ENCODE measurements at places on chromosomes 2 and 18.
A peak's percentile ranks its signal among the peaks of the same experiment; 100 is the strongest.

GRCh38 chr2:212842544-212843185 lies 304.1 kb upstream of the ERBB4 start:
- DNase-seq, result peak; percentile 36

DNA sequence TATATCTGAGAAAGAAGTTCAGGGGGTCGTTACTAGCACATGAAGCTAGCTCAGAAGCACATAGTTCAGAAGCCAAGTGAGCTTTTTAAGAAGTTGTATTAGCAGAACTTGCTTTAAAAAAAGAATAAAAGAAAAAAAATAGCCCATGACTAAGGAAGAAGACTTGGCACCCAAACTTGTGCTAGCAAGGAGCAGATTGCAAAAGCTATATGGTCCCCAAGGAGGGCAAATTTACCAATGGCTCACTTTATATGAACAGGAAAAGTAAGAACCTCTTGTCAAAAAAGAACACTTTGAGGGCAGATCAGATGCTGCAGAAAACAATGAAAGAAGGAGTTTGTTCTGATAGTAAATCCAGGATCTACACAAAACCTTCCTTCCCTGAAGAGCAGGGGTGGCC lies 486.5 kb upstream of the ACVR2A start:
- DNase-seq, result no peak

GRCh38 chr2:202135091-202135874 lies 62.2 kb downstream of the KIAA2012 start:
- peak; percentile 69 for DNase-seq

GRCh38 chr2:43149482-43150107 lies 76.8 kb downstream of the ZFP36L2 start:
- DNase-seq, result no peak

DNA sequence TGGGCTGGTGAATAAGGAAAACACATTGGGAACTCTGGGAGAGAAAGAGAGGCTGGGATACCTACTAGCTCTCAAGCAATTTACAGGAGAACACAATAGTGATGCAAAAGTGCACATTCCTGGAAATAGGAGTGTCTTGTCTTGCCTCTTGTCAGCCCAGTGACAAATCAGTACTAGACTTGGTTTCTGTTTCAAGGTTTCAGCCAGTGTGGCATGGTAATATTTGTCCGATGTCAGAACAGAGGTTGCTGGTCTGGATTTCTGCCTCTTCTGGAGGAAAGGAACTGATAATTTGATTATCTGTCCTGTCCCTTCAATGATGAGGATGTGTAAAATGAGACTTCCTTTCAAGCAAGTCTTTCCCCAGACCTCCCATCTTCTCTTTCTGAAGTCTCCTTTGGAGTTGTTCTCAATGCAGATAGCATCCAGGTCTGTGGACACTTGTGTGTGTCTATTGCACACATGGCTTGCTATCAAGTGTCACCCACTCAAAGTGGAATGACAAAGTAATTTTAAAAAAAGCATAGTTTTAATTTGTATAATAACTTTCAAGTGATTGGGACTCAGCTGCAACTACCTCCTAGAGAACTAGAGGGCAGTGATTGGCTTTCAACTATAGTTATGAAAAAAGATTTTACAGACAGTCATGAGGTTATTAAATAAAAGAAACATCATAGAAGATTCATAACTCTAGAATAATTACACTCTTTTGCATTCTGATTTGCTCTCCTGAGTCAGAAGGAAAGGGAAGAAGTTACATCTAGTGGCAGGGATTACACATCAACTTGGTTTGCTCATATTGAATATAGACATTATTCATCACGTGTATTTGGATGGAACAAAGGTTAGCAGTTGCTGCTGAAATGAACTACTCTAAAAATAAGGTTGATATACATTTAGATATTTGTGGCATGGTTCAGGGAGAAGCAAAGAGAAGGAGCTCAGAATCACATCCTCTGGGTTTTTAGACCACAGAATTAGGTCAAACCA lies 4.5 kb downstream of the GPR39 start:
- DNase-seq, result no peak

DNA sequence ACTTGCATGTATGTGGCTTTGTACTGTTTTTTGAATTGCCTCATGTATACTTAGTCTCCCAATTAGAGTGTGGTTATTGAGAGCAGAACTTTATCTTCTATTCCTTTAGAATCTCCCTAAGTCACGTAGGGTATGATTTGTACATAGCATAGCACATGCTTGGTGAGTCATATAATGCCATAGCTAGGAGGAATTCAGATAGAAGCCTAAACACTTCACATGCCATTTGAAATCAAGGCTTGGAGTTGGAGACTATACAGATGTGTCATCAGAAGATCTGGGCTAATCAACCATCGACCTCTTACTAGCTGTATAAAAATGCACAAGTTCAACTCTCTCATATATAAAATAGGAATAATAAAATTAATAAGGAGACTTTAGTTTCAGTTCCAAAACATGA lies 222.6 kb upstream of the ST6GAL2 start:
- DNase-seq, result no peak

- peak; percentile 3 for DNase-seq
Measured at GRCh38 chr18:55189972-55190371, 230.7 kb upstream of the CCDC68 start.

- DNase-seq, result no peak
Measured at GRCh38 chr2:56892382-56892781, 708.6 kb downstream of the CCDC85A start.

GRCh38 chr18:5582076-5582475 lies 38.3 kb upstream of the EPB41L3 start:
- DNase-seq, result peak; percentile 21

GRCh38 chr2:64225491-64225890 lies 81.3 kb upstream of the PELI1 start:
- DNase-seq, result no peak

DNA sequence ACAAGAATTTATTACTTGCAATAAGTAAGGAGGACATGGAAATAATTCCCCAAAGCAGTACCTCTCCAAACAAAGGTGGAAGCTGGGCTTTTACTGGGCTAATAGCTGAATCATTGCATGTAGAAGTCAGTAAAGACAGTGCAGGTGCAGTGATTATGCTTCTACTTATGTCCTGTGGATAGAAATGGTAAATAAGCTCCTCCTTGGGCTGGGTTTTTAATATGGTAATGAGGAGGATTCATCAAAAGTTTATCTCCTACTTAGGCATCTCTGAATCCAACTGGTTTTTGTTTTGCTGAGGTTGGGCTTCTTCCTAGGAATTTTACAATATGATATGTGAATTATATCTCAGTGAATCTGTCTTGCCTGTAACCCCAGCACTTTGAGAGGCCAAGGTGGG lies 297.4 kb upstream of the MC4R start:
- no peak for DNase-seq

- no peak for DNase-seq
Measured at GRCh38 chr18:42112657-42113420, 157.8 kb downstream of the PIK3C3 start.

DNA sequence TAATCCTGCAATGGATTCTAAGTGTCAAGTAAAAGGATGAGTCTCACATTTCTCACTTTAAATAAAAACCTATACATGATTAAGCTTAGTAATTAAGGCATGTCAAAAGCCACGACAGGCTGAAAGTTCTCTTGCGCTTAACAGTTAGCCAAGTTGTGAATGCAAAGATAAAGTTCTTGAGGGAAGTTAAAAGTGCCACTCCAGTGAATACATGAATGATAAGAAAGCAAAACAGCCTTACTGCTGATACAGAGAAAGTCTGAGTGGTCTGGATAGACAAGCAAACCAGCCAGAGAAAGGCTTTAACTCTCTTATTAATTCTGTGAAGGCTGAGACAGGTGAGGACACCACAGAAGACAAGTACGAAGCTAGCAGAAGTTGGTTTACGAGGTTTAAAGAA lies 12.7 kb downstream of the THOC1 start:
- DNase-seq, result no peak

- DNase-seq, result no peak
Measured at GRCh38 chr18:3985664-3986063, 469.4 kb downstream of the DLGAP1 start.

DNA sequence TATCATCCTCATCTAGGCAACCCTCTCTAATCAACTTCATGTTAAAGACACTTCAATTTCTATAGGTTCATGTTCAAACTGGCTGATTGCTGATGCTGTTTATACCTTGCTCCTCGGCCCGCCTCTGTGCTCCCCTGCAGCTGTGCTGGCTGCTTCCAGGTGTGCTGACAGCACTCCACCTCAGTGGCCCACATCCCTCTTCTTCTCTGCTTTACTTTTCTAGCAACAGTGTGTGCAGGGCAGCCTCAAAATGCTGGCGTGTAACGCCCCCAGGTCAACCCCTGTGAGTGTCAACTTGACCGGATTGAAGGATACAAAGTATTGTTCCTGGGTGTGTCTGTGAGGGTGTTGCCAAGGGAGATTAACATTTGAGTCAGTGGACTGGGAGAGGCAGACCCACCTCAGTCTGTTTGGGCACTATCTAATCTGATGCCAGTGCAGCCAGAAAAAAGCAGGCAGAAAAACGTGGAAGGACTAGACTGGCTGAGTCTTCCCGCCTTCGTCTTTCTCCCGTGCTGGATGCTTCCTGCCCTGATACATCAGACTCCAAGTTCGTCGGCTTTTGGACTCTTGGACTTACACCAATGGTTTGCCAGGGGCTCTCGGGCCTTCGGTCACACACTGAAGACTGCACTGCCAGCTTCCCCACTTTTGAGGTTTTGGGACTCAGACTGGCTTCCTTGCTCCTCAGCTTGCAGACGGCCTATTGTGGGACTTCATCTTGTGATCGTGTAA lies 94.7 kb downstream of the COL6A3 start:
- no peak for DNase-seq

DNA sequence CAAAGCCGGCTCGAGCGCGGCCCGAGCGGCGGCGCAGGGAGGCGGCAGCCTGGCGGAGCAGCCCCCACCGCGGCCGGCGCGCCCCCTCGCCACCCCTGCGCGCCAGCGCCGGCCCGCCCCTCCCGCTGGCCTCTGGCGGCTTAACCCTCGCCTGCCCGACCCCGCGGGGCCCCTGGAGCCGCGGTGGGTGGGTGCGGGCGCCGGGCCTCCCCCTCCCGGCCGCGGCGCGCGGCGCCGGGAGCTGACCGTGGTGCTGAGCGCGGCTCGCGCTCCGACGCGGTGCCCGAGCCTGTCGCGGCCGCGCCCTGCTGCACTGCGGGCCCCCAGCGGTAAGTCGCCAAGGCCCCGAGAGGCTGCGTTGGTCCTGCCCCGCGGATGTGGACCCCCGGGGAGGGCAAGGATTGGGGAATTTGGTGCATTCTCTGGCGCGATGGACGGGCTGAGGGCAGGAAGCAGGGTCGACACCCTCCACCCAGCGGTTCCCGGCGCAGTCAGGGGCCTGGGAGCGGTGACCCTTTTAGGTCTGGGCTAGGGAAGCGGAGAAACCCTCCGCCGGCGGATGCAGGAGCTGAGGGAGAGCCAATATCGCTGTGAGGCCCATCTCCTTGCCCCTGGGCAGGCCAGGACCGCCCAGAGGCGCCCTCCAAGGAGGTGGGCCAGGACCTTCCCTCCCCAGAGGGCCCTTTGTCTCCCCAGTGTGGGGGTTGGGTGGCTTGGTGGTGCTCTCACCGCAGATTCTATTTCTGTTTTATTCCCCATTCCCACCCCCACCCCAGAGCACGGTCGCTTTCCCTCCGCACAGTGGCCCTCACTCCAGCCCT lies 923 bp downstream of the AMER3 start:
- peak; percentile 38 for DNase-seq

GRCh38 chr2:189297446-189297845 lies 117.9 kb upstream of the COL5A2 start:
- DNase-seq, result no peak

- no peak for DNase-seq
Measured at GRCh38 chr18:26002375-26002910, 88.0 kb downstream of the SS18 start.

DNA sequence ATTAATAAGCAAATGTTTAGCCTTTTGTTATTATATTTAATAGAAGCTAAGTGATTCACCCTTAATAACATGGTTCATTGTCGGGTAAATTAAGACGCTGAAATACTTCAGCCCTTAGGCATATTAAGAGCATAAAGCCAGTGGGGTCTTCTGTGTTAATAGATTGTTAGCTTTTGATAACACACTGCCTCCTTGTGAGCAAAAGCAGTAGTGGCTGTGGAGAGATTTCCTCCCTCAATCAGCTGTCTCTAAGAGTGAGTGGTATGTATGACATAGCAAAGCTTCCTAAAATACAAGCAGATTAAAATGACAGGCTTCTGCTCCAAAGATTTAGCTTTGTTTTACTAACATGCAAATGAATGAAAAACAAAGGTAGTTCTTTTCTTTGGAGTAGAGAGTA lies 143.7 kb upstream of the SYT4 start:
- DNase-seq, result no peak

DNA sequence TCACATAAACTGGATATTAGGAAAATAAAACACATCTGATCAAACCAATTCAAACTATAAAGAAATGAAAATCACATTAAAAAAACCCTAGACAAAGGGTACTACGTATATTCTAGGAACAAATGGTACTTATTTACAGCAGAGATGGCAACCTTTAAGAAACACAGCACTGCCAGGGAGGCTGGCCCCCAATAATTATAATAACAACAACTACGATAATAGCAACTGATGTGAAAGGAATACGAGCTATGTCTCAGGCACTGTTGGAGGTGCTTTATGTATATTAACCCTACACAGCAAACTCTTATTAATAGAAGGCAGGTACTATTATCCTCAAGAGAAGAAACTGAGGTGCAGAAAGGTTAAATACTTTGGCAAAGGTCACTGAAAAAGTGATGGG lies 193.9 kb downstream of the NBAS start:
- DNase-seq, result no peak

- DNase-seq, result peak; percentile 94
Measured at GRCh38 chr2:27798948-27799645, 27.6 kb downstream of the MRPL33 start.

DNA sequence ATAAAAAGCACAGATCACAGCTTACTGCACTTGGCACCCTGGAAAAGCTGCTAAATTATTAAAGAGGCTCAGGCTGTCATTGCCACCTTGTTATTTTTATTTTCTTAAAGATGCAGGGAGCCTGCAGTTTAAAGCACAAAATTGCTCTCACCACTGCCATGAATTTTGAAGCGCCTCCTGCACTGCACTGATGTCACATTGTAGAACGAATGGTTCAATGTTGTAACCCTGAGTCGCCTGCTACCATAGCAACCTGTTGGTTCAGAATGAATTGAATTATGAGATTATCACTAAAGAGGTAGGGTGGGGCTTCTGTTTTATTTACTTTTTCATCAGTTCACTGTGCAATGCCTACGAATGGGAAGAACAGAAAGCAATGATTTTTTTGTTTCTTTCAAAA lies 16.5 kb downstream of the SCG2 start:
- DNase-seq, result no peak

GRCh38 chr2:168426861-168427260 lies 29.2 kb upstream of the CERS6 start:
- DNase-seq, result no peak

- no peak for DNase-seq
Measured at GRCh38 chr18:35634323-35634722, 52.8 kb downstream of the GALNT1 start.

All from HTR-8/SVneo (cell line).